ENCODE measurements at places on chromosomes 4 and X.

DNA sequence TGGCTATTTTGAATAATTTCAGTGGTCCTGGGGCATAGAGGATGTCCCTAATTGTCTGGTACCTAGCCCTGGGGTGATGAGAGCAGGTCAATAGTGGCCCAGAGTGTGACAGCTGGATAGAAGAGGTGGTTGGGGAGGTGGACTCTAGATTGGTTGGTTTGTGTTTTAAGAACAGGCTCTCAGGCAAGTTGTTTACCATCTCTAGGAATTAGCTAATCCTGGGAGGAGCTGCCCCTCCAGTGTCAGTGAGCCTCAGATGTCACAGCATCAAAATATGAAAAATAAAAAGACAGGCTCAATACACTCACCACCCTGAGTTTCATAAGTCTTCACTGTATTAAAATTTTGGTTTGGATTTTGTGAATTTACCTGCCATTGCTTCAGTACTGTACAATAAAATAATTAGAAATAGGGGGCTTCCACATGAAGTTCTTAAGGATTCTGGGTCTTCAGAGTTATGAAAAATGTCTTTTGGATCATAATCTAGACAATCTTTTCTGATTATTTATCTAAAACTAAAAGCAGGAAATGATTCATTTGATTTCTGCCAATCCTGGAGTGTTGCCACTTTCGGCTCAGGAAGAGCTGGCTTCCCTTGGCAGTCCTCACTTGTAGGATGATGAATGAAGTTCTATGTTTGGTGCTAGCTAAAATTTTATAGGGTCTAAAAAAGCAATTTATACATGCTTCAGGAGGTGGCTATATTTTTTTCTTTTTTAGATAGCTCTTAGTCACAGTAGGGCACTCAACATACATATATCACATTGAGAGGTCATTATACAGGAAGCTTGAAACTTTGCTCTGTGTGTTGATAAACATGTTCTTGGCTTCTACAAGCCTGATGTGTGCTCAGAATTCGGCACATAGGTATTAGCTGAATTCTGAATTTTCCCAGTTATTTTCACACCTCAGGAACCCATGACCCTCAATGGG, 395.1 kb downstream of the RAB28 start:
- DNase-seq, result no peak

DNA sequence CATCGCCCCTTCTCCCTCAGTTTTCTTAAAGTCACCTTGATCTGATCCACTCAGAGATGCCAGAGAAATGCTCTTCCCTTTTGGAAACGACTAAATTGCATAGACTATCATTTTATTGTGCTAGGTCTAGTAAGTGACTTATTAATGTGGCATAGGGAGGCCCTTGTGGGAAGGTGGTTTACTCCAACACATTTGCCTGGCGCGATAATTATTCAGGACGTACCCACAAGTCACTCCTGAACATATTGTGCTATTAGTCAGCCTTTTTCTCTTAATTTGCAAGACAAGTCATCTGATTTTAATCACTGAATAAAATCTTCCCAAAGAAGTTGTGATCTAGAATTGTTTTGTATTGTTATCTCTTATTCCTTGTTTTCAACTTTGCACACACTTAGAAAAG, 7.6 kb downstream of the ENPEP start:
- DNase-seq, result no peak

GRCh38 chrX:122363112-122363795, 820.8 kb upstream of the GRIA3 start:
- no peak for DNase-seq

DNA sequence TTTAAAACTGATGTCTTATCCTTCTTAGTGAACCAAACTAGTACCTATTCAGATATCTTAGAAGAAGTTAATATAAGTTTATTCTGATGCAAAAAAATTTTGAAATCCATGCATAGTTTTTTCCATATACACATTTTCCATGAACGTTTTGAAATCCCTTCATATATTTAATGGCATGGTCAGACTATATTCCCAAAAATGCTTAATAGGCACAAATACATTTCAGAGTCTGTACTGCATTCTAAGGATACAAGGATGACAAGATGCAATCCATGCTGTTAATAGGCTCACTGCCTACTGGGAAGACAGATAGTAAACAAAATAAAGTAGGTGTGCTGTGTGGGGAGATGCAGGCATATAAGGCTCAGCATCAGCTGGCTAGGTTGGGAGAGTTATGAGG, 33.2 kb downstream of the PROM1 start:
- no peak for DNase-seq

DNA sequence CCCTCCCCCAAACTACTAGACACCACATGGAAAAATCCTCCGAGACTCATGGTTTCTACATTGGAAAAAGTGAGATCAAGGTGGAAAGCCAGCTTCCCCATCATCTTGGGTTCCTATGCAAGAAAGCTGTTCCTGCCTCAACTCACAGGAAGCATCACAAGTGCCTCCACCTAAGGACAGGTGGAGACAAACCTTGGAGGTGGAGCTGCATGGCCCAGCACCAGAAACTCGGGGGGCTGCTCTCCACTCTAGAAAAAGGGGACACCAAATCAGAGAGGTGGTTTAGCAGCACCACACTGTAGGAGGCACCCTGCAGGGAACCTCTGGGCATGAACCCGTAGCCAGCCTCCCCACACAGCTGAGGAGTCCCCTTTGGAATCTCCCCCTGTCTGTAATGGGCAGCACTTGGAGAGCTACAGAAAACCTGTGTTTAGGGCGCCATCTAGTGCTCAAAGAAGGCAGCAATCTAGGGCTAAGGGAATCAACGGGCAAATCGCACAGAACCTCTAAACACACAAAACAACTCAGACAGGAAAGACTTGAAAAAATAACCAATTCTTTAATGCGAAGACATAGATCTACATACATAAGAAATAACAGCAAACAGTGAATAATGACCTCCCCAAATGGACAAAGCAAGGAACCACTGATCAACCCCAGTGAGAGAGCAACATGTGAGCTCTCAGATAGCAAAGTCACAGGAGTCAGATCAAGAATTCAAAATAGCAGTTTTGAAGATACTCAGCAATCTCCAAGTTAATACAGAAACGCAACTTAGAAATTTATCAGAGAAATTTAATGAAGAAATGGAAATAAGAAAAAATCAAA, 37.0 kb upstream of the ZBTB33 start:
- DNase-seq, result peak; percentile 66

- no peak for DNase-seq
These were observed 330.9 kb downstream of the DCHS2 start for GRCh38 chr4:154160519-154161301.

DNA sequence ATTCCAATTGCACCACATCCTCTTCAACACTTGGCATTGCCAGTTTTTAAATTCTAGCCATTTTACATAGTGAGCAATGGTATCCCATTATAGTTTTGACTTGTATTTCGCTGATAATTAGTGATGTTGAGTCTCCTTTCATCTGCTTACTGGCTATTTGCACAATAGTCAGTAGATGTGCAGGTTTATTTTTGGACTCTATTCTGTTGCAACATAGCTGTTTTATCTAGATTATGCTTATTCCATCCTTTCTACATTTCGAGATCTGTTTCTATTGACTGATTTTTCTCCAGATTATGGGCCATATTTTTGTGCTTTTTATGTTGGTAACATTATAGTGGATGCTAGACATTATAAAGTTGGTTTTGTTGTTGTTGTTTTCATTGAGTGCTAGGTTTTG, 106.1 kb downstream of the WWC2 start:
- no peak for DNase-seq

DNA sequence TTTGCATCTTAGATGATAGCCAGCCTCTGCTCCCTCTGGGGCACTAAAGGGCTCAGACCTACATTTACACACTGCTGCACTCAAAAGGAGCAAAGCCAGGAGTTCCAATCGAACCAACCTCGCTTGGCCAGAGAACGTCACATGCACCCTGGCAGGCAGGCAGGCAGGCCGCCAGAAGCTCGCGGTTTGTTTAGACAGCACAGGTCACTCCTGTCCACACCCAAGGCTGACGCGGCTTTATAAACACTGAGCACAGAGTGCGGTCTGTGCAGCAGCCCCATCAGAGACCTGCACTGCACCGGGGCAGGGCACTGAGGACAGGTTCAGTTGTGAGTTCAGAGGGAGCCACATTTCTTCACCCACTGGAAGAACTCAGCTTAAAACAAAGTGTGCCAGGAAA, 143.9 kb downstream of the BCOR start:
- DNase-seq, result no peak

DNA sequence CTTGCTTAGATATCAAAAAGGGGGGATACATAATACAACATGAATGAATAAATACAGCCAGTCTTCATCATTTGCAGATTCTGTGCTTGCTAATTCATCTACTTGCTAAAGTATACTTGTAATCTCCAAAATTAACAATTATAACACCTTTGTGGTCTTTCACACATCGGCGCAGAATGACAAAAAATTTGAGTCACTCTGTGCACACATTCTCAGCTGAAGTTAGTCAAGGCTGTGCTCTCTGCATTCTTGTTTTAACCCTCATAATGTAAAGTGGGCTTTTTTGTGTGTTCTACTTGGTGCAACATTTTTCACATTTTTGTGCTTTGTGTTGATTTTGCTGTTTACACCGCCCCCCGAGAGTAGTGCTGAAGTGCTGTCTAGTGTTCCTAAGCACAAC, 65.8 kb upstream of the GPRIN3 start:
- no peak for DNase-seq

DNA sequence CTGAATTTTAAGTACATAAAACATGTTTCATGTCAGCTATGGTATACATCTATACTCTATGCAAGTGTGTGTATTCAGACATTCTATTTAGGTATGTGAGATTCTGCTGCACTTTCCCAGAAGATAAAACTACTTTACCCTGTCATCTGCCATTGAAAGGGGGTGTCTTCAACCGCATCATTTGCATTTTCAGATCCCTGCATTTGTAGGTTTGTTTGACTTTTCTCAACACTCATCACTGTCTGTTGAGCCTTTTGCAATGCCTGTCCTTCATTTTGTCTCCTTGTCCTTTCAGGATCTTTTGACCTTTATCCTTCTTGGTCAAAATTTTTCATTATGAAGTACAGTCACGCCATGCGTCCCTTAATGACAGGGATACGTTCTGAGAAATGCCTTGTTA, 103.5 kb downstream of the TMA16 start:
- no peak for DNase-seq

DNA sequence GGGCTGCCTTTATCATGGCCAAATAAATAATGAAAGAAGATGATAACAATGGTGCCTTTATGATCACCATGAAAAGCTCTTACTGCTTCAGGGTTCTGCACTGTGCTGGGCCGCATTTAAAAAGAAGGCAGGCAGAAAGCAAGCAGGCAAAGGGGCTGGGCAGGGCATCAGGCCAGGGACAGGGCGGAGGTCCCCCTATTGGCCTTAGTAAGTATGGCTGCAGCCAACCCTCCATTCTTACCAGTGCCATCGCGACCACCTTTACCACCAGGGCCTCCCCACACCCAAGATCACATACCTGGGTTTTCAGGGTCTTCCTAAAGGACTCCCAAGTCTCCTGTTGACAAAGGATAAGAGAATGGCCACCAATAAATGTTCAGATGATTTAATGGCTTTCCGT, 38.9 kb downstream of the CNGA2 start:
- DNase-seq, result no peak

DNA sequence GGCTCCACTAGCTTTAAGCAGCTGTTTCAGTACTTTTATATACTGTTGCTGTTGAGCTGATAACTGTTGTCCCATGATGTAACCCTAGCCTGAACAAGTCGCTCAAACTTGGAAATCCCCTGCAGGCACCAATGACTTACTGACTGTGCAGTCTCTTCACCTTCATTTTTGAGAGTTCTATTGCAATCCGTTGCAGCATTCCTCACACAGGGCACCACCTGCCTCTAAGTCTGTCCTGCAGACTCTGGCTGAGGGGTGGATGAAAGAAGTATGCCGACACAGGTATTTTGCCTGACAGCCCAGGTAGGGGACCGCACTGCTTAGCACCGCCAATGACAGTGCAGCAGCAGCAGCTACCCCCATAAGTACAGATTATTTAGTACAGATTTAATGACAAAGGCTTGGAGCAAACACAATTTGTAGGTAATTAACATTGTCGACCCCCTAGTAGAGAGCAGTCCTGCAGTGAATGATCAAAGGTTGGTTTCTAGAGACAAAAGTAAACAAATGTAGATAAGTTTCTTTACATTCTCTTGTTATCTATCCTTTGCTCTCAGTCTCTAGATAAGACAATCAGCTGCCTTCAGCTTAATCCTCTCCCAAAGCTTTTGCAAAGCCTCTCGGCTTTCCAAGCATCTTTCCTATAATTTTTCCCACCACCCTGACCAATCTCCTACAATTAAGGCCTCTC, 205.0 kb downstream of the PABPC4L start:
- DNase-seq, result no peak

- DNase-seq, result no peak
These were observed 8.6 kb upstream of the ARHGAP10 start for GRCh38 chr4:147723326-147723725.

- DNase-seq, result peak; percentile 35
These were observed 151.3 kb upstream of the TTC29 start for GRCh38 chr4:147096667-147097604.

DNA sequence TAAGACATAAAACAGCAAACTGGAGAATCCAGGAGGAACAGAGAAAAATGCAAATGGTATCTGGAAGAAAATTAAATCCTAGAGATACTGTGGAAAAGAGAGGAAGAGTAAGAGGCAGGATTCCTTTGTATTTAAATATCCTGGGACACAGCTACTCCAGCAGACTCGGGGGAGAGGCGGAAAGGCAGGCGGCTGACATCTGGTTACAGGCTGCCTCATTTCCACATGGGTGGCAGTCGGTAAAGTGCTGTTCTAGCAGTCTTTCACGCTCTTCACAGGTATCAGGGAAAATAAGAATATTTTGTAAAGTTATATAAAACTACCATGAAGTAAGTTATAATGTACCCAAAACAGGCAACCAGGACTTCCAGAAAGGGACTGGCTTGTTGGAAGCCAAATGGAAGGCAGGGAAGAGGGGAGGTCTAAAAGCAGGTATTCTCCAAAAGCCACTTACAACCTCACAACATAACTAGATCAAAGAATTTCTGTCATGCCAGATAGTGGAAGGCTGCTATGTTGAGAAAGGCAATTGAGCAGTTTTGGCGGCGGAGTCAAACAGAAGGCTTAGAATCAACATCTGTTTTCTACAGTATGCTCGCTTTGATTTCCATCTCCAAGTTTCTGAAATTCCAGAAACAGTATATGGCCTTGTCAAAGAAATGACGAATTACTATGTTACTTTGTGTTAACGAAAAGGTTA, 1.3 kb upstream of the TIGD2 start:
- peak; percentile 24 for DNase-seq

DNA sequence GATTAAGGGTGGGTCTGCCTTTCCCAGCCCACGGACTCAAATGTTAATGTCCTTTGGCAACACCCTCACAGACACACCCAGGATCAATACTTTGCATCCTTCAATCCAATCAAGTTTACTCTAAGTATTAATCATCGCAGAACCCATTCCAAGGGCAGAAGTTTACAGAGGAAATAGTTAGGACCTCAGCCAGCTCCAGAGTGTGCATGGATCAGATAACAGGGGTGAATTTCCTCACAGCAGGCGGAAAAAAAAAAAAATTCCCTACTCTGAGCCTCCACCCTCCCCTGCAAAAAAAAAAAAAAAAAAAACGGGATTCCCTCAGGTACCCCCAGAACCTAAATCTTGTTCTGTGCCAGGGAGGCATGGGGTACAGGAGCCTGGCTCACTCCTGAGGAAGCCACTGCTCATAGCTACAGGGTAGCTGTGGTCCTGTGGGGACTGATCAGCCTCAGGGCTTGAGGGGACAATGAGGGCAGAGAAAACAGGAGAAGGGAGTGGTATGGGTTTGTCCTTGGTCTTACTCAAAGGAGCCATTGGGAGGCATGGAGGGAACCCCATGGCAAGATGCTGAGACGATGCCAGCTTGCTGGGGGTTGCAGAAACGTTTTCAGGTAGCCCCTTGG, 113.0 kb downstream of the DHRSX start:
- no peak for DNase-seq

GRCh38 chr4:41935652-41936021, 408 bp downstream of the TMEM33 start:
- no peak for DNase-seq

- no peak for DNase-seq
These were observed 12.0 kb downstream of the TMEM187 start for GRCh38 chrX:153984351-153985178.

All from SK-N-SH (cell line).